ENCODE measurements at places on chromosomes 12 and 14.

- H3K4me3 ChIP-seq, result no peak overlapping the region
- H3K27me3 ChIP-seq, result no peaks in the 10 kb centered on the region
- H3K4me1 ChIP-seq, result peaks cover 46% of the 10 kb centered on the region
- H3K36me3 ChIP-seq, result no peaks in the 10 kb centered on the region
These were observed 25.6 kb downstream of the TESC start for GRCh38 chr12:117073611-117074010.

GRCh38 chr14:101969481-101969880 is 5.1 kb downstream of the DYNC1H1 start:
- H3K4me3 ChIP-seq, result no peak overlapping the region
- peaks cover 11% of the 10 kb centered on the region for H3K36me3 ChIP-seq
- no peaks in the 10 kb centered on the region for H3K27me3 ChIP-seq

- H3K27ac ChIP-seq, result no peak overlapping the region
- no peaks in the 10 kb centered on the region for H3K27me3 ChIP-seq
- H3K4me3 ChIP-seq, result no peak overlapping the region
- no peak for DNase-seq
- no peaks in the 10 kb centered on the region for H3K4me1 ChIP-seq
- H3K36me3 ChIP-seq, result no peaks in the 10 kb centered on the region
These were observed 32.7 kb upstream of the BTG1 start for GRCh38 chr12:92178340-92178739.

DNA sequence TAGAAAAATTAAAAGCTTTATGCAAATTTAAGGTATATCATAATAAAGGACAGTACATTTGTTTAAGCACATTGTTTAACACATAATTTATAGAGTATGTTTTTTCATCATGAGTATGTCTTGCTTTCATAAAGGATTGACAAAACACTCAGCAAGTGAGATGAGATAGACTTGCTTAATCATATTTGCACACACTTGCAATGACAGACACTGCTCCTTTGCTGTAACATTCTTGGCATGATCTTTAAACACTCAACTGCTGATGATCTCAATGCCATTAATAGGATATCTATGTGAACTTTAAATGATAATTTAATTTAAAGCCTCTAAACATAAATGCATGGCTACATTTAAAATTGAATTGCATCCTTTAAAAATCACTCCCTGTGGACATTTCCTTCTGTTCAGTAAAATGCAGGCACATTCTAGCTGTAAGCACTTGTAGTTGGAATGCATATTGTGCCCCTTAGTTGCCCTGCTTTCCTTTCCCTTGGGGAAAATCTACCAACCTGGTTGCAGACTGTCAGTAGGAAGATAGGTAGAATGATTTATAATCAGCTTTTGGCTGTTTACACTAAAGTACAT is 979.0 kb downstream of the TMTC2 start:
- no peak overlapping the region for H3K4me3 ChIP-seq
- H3K27ac ChIP-seq, result no peak overlapping the region
- no peak for DNase-seq
- no peaks in the 10 kb centered on the region for H3K36me3 ChIP-seq
- H3K27me3 ChIP-seq, result no peaks in the 10 kb centered on the region
- H3K4me1 ChIP-seq, result peaks cover 6% of the 10 kb centered on the region

DNA sequence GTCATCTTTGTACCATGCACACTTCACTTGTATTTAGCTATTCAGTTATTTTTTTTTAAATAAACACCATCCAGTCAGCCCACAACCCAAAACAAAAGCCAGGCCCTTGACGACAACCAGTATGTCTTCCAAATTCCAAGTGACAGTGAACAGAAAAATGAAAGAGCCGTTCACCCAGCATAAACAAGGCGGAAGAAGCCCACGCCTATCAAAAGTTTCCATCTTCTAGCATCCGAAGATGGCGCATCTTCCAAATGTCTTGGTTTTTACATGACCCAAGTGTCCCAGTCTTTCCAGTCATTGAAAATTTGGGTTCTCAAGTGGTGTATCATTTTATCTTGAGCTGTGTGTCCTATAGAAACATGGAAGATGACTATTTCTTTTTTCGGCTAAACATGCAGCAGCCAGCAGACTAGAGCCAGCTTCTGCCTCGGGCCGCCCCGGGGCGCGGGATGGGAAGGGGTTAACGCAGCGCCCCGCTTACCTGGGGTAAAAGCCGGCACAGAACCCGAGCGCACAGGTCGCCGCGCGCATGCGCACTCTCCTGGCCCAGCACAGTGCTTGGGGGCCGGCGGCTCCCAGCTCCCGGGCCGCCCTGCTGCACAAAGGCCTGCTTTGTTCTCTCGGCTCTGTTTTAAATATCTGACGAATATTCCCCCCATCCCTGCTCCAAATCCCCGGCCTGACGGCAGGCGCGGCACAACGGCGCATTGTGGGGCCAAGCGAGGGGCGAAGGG is 164.8 kb downstream of the ZFP36L1 start:
- peak; percentile 60 for DNase-seq
- no peaks in the 10 kb centered on the region for H3K36me3 ChIP-seq
- H3K4me3 ChIP-seq, result peak overlapping the region; percentile 45
- no peaks in the 10 kb centered on the region for H3K27me3 ChIP-seq
- peak overlapping the region; percentile 86 for H3K27ac ChIP-seq

DNA sequence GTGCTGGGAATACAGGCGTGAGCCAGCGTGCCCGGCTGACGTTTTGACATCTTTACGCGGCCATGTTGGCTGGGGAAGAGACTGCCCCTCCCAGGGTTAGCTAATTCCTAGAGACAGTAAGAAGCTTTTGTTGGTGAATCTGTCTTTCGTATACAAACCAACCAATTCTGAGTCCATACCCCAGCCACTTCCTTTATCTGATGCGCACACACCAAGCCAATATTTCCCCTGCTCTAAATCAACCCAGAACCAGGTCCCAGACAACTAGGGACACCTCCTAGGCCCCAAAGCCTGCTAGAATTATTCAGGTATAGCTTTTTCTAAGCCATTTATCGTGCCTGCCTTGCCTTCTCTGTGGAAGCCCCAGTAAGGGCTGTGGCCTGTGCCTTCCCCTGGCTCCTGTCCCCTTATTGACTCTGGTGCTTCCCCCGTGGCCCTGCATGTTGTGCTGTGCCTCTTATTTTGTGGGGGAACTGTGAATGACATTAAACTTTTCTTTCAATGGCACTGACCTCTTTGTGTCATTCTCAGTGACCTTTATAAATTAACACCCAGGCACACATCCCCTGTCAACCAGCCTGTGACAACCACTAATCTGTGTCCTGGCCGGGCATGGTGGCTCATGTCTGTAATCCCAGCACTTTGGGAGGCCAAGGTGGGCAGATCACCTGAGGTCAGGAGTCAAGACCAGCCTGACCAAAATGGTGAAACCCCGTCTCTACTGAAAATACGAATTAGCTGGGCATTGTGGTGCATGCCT is 10.7 kb upstream of the EVL start:
- no peaks in the 10 kb centered on the region for H3K36me3 ChIP-seq
- no peak overlapping the region for H3K27ac ChIP-seq
- no peak for DNase-seq
- no peaks in the 10 kb centered on the region for H3K27me3 ChIP-seq

DNA sequence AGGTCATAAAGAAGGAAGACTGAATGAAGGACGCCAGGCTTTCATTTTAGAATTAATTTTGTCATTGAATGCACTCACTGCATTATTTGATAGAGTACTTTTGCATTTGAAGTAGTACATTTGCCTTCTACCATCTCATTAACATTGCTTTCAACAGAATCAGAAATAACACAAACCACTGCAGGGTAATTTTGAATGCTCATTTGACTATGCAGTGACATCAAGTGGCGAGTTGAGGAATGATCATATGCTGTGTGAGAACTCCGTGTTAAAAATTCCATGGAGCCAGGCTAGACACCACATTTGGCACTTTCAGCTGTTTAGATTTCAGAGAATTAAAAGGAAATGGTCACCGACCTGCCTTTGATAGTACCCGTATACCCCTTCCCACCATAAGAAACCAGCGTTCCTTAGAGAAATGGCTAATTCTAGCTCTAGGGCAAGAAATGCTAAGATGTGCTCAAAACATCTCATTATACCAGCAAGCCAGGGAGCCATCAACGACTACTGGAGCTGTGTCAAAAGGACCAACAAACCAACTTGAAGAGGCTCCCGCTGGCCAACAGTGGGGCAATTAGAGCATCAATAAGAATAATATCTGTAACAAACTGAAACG is 16.5 kb downstream of the HEBP1 start:
- H3K4me1 ChIP-seq, result peaks cover 23% of the 10 kb centered on the region
- no peaks in the 10 kb centered on the region for H3K27me3 ChIP-seq
- DNase-seq, result no peak
- no peak overlapping the region for H3K27ac ChIP-seq
- H3K4me3 ChIP-seq, result no peak overlapping the region

DNA sequence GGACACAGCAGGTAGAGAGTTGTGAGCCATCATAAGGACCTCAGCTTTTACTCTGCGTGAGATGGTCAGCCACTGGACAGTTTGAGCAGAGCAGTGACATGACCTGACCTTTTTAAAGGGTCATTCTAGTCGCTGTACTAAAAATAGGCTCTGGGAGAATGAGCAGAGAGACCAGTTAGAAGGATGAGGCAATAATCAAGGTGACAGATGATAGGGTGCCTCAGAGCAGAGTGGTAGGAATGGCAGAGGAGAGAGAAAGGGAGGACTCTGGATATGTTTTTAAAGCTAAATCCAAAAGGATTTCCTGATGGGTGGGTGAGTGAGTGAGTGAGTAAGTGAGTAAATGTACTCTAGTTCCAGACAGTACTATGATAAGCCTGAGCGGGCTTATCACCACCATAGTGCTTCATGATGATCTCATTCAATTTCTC is 83.6 kb upstream of the ARHGAP5 start:
- H3K27ac ChIP-seq, result peak overlapping the region; percentile 67
- no peaks in the 10 kb centered on the region for H3K36me3 ChIP-seq
- H3K27me3 ChIP-seq, result no peaks in the 10 kb centered on the region
- DNase-seq, result no peak
- H3K4me1 ChIP-seq, result peaks cover 78% of the 10 kb centered on the region

DNA sequence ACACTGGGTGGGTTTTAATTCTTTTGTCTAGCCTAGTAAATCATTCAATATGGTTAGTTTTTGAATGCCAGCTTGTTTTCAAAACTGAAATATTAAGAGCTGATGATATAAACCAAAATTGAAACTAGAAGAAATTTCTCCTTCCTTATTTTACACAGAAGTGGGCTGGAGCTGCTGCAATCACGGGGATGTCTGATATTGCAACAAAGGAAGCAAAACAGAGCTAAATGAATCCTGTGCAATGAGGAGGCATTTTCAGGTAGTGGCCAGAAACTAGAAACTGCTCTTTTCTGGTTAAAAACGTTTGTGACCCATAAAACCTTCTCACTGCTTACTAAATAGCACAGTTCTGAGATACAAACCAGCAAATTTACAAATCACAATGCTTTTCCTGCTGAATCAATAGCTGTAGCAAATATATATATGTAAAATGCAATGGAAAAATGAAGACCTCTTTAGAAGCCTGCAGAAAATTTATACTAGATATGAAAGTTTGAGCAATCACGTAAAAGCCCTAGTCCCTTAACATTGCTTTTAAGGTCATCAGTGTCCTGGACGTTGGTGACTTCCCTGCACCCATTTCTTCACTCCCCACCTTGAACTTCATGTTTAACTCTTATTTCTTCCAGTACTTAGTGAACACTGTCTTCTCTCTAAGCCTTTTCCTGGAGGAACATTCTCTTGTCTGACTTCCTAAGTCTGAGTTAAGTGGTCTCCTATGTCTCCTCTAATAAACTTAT is 15.9 kb upstream of the LRRK2 start:
- no peak overlapping the region for H3K27ac ChIP-seq
- H3K4me1 ChIP-seq, result no peaks in the 10 kb centered on the region
- no peak for DNase-seq

GRCh38 chr12:95411057-95411456 is 62.9 kb upstream of the METAP2 start:
- H3K27ac ChIP-seq, result no peak overlapping the region
- no peak for DNase-seq
- H3K27me3 ChIP-seq, result no peaks in the 10 kb centered on the region
- H3K4me3 ChIP-seq, result no peak overlapping the region
- no peaks in the 10 kb centered on the region for H3K4me1 ChIP-seq

GRCh38 chr12:122984612-122985337 is 4.3 kb downstream of the ARL6IP4 start:
- peaks cover 59% of the 10 kb centered on the region for H3K4me1 ChIP-seq
- H3K36me3 ChIP-seq, result peaks cover 51% of the 10 kb centered on the region

DNA sequence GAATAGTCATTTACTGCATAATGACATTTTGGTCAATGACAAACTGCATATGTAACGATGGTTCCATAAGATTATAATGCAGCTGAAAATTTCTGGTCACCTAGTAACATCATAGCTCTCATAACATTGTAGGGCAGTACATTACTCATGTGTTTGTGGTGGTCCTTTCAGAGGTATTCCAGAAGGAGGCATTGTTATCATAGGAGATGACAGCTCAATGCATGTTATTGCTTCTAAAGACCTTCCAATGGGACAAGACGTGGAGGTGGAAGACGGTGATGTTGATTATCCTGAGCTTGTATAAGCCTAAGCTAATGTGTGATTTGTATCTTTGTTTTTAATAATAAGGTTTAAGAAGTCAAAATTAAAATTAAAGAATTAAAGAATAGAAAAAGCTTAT is 43.8 kb upstream of the TSPAN11 start:
- no peak overlapping the region for H3K27ac ChIP-seq
- no peaks in the 10 kb centered on the region for H3K36me3 ChIP-seq
- DNase-seq, result no peak
- H3K27me3 ChIP-seq, result peaks cover 13% of the 10 kb centered on the region
- H3K4me3 ChIP-seq, result no peak overlapping the region

DNA sequence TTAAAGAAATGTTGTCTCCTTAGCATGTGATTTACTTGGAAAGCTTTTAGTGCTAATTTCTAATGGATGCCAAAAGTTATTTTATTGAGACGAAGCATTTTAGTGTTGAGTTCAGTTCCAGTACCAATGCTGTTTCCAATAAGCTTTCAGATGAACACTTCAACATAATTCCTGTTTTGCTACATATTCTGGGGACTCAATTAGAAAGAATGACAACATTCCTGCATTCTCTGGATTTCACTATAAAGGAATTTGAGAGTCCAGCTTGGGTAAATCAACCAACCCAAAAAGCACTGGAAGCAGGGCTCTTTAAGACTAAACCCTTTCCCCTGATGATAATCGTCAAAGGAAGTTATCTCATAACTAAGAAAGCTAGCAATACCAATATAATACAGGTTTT is 353.0 kb upstream of the TMTC1 start:
- DNase-seq, result no peak
- H3K27me3 ChIP-seq, result no peaks in the 10 kb centered on the region
- no peak overlapping the region for H3K27ac ChIP-seq

- no peak for DNase-seq
- peaks cover 12% of the 10 kb centered on the region for H3K4me1 ChIP-seq
- H3K36me3 ChIP-seq, result no peaks in the 10 kb centered on the region
- no peak overlapping the region for H3K4me3 ChIP-seq
- no peak overlapping the region for H3K27ac ChIP-seq
These were observed 90.1 kb upstream of the FLRT2 start for GRCh38 chr14:85439696-85440328.

- no peaks in the 10 kb centered on the region for H3K27me3 ChIP-seq
- H3K4me3 ChIP-seq, result no peak overlapping the region
- no peaks in the 10 kb centered on the region for H3K36me3 ChIP-seq
- DNase-seq, result no peak
- no peak overlapping the region for H3K27ac ChIP-seq
These were observed 5.7 kb upstream of the C14orf93 start for GRCh38 chr14:23015618-23016017.

Measured in left ventricle myocardium inferior (tissue), 1 donor.